Activated T-cell treated with anti-CD3 and anti-CD28 coated beads, Interleukin-2, amount 50 U/mL, for 48 hours (primary cell): ENCODE measurements at places on chromosomes 11 and 22.

GRCh38 chr11:57417056-57417455, 9.9 kb downstream of the SLC43A3 start:
- DNase-seq, result no peak

GRCh38 chr11:20443596-20443995, 56.1 kb downstream of the PRMT3 start:
- DNase-seq, result no peak

- no peak for DNase-seq
Measured at GRCh38 chr11:10868352-10868751, 10.5 kb upstream of the ZBED5 start.

GRCh38 chr11:69409812-69410645, 71.4 kb upstream of the LINC01488 start:
- DNase-seq, result no peak

DNA sequence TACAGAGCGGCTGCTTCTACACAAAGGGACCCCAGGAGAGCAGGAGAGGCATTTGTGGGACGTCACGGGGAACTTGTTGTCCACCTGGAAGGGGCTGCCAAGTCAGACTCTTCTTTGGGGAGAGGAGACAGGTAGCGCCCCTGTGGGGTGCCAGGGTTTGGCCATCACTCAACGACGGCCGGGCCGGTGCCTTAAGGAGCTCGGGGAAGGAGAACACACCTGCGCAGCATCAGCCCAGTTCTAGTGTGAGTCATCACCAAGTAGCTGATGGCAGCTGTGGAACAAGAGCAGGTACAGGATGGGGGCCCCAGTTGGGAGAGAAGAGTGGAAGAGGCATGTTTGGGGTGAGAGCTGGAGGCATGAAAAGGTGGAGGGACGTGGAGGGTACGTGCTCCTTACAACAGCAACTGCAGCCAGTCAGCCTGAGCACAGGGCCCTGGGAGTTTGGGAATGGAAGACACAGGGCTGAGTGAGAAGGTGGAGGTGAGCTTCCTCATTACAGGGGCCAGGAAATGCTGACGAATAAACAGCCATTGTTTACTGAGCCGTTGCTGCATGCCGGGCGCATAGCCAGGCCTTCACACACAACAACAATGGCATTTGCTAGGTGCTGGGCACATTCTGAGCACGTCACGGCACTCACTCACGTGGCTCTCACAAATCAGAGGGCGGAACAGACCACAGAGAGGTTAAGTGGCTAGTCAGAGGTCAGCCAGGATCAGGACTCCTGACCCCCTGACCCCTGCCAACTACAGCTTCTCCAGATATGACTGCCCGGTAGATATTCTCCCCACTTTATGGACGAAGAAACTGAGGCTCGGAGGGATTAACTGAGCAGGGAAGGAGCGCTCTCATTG, 29.1 kb upstream of the TP53I11 start:
- no peak for DNase-seq

DNA sequence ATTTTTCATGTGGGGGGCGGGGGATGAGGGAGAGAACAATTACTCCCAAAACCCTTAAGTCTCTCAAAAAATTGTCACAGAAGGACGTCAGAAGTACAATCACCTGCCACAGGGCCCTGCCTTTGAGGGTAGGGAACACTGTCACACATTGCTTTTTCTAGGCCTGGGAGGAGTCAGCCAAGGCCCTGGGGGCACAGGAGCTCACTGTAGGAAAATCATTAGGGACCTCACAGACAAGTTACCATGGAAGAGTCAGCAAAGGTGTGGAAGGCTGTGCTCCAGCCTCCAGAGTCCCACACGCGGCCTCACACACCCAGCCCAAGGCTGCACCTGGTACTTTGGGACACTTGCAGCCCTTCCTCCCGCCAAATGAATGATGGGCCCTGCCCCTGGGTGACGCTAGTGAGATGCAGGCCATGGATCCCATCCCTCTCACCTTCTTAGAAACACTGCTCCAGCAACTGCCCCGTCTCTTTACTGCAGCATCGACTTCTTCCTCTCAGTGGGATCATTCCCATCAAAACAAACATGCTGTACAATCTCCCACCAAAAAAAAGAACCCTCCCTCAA, 3.3 kb downstream of the PLEKHA7 start:
- DNase-seq, result no peak

- DNase-seq, result no peak
Measured at GRCh38 chr11:111107501-111107900, 138.0 kb upstream of the POU2AF2 start.

GRCh38 chr22:31094021-31094551, 13.0 kb downstream of the SMTN start:
- DNase-seq, result no peak

DNA sequence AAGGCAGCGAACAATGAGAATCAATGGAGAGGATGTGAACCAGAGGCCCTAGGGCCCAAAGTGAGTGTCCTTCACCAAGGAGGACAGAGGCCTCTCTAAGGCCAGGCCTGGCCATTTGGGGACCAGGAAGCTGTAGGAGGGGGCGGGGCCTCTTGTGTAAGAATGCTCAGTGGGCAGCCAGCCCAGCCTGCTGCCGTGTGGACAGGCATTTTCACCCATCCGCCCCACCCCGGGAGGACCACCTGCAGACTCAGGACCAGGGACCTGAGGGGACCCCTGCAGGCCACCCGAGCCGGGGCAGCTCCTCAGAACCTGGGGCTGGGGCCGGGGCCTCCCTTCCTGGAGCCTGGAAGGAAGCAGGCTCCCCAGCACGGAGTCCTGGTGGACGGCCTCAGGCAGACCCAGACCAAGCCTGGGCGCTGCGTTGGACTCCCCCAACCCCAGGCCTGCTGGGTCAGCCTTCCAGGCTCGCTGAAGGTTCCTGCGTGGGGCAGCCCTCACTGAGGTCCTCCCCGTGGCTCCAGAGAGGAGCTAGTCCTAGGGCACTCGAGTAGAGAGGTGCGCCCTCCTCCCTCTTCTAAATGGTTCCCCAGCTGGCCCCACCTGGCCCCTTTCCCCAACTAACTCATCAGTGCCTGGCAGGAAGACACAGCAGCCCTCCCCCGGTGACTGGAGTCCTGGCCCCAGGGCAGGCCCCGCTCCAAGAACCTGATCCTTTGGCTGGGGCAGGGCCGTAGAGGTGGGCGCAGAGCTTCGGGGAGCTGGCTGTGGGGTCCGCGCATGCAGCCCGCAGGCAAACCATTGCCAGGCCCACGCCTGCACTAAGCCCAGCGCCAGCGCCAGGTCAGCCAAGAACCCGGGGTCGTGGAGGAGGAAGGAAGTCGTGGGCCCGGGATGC, 1.5 kb upstream of the TRABD start:
- DNase-seq, result no peak

GRCh38 chr11:116794851-116795250, 3.2 kb upstream of the APOA5 start:
- DNase-seq, result no peak

DNA sequence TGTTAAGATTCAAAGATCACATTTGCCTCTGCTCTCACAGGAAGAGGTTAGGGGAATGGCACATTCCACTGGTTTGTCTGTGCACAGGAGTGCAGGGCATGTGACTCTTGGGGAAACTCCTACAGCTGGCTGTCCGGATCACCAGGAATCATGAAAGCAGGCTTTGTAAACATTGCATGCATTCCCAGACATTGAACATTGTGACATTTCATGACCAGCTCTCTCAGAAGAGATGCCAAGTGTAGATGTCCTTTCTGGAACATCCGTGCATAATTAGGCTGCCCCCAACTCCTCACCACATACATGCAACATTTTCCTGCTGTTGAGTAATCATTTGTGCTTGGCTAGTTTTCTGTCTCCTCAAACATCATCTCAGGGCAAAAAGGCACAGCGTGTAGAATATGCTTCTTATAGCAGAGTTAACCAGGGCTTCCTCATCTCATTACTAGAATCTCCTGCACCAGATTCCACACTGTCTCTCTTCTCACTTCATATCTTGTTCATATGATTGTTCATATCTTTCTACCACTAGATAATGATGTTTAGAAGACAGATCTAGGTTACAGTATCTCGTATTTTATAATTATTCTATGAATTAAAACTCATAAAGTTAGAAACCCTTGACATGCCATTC, 694.7 kb downstream of the NTM start:
- no peak for DNase-seq

GRCh38 chr11:68038718-68039525, at the start of gene TCIRG1:
TSS of gene TCIRG1 (plus strand) at chr11:68039025. CDS start at chr11:68041272, 2,247 bp downstream.
- DNase-seq, result peak; percentile 81

- DNase-seq, result no peak
Measured at GRCh38 chr11:31150841-31151240, 218.7 kb downstream of the DCDC1 start.

DNA sequence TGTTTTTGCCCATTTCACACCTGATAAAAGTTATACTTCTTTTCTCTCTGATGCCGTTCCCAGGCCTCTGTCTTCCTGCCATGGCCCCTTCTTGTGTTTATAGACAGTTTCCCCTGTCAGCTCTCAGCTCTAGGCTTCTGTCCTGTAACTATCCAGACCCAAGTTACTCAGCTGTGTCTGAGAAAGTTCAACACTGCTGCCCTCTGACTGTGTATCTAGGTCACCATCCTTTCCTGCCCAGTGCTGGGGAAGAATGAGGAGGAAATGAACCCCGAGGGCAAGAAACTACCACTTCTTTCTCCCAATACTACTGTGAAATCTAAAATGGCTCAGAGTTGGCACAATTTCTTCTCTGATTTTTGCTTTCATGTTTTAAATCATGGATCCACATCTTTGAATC, 29.6 kb downstream of the SNX19 start:
- DNase-seq, result no peak

DNA sequence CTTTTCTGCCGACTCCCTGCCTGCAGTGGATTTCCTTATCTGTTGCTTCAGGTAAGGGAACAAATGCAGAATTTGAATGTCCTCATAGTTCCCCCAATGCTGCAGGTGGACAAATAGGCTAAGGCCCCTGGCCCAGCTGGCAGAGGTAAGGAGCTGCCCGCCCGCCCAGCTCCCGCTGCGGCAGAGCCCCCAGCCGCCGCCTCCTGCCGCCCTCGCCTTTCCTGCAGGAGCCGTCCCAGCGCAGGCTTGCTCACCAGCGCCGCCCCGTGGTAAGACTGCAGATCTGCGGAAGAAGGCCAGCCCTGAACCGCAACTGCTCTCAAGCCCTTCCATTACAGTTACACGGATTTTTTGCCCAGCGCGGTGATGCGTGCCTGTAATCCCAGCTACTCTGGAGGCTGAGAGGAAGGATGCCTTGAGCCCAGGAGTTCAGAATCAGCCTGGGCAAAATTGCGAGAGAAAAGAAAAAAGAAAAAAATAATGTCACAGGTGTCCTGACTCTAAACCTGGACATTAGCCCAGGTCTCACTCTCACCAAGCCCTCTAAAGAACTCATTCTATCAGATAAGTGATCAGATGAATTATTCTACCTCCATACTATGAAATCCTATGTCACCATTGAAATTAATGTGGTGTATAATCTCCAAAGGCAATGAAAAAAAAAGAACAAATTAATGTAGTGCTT, 51.2 kb upstream of the EMID1 start:
- peak; percentile 89 for DNase-seq

DNA sequence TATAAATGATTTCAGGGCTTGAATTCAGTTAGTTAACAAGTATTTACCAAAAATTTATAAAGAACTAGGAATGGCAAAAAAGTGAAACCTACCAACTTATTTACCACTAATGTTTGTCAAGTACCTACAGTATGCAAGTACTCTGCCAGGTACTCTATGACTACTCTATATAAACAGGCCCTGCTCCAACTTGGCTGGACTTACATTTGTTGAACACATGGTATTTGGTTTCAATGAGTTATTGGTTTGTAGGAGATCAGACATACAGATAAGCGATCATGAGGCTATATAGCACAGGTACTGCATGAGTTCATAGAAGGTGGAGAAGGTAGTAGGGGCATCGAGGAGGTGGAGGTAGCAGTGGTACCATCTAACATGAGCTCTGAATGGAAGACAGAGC, 159.9 kb upstream of the PDGFD start:
- no peak for DNase-seq

DNA sequence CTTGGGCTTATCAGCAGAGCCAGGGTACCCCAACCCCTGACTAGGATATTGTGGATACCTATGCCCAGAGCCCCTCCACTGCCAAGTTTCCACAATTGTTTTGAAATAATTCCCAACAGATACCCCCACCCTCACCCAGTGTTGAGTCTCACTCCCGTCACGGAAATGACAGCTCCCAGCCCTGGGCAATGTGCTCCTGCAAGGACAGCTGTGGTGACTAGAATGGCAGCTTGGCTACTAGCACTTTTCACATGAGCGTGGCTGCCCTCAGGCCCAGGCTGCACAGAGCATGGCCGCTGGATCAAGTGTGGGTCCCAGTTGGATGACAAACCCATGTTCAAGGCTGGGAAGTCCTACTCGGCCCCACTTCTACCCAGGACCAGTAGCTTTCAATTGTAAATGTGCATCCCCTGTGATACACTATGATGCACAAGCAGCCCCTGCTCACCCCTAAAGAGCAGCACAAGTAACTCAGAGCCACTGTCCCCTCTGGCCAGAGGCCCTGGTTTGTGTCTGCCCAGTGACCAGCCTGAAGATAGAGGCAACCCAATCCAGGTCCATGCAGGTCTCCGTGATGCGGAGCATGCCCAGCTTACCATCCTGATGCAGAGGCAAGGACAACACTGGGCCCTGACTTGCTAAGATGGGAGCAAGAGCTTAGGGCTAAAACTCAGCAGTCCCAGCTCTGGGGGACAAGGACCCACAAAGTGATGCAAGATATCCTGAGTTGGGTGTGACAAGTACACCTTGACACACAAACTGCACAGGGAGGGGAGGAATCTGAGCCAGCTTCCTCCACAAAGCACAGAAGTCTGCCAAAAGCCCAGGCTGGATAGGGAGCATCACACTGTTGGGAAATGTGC, 13.2 kb downstream of the KCNQ1OT1 start:
- DNase-seq, result no peak

- no peak for DNase-seq
Measured at GRCh38 chr11:116271479-116271878, 501.3 kb downstream of the BUD13 start.

GRCh38 chr22:37569009-37569920, 9.0 kb downstream of the CDC42EP1 start:
- no peak for DNase-seq

DNA sequence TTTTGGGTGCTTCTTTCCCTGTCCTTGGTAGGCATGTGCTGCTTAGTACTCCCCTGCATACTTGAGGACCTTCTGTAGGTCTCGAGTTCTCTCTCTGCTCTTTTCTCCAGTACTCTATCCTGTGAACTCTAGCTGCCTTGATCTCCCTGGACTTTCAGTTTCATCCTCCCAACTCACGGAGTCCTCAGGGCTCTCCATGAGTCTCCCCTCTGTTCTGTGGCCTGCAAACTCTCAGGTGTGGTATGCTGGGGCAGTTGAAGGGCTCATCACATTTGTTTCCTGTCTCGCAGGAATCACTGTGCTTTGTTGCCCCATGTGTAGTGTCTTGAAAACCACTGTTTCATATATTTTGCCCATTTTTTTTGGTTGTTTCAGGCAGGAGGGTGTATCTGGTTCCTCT, 3.3 kb upstream of the PACS1 start:
- no peak for DNase-seq

- DNase-seq, result no peak
Measured at GRCh38 chr11:123760894-123761293, 6.6 kb upstream of the OR6X1 start.

DNA sequence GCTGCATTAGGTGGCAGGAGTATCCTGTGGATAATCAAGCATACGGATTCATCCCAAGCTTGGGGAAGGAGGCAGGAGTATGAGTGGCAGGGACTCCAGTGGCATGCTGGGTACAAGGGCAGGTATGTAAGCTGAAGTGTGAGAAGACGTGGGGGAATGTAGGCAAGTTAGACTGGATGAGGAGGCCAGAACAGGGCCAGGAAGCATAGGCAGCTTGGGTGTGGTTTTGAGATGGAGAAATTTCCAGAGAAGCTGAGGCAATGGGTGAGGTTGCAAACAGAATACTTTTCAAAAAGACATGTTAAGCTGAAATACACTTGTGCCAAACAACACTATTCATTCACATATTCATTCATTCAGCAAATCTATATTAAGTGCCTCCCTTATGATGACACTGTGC, 43.1 kb upstream of the AMOTL1 start:
- DNase-seq, result no peak
